ENCODE measurements at places on chromosomes 3 and 15.
A peak's percentile ranks its signal among the peaks of the same experiment; 100 is the strongest.

- no peak for DNase-seq
Measured at GRCh38 chr3:15430624-15431023, 3.2 kb downstream of the EAF1 start.

- no peak for DNase-seq
Measured at GRCh38 chr3:112745567-112746248, 101.0 kb downstream of the CD200R1L start.

DNA sequence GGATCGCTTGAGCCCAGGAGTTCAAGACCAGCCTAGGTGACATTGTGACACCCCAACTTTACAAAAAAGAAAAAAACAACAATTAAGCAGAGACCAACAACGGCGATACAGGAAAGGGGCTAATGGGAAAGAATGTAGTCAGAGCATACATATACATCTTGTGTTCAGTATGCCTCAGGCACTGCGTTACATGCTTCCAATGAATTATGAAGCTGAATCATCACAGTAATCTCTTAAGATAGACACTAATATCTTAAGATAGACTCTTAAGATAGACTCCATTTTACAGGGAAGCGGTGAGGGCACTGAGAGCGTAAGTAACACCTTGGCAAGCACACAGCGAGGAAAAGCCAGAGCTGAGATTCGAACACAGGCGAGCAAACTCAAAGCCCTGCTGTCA is 6.1 kb upstream of the LDHAL6B start:
- no peak for DNase-seq

DNA sequence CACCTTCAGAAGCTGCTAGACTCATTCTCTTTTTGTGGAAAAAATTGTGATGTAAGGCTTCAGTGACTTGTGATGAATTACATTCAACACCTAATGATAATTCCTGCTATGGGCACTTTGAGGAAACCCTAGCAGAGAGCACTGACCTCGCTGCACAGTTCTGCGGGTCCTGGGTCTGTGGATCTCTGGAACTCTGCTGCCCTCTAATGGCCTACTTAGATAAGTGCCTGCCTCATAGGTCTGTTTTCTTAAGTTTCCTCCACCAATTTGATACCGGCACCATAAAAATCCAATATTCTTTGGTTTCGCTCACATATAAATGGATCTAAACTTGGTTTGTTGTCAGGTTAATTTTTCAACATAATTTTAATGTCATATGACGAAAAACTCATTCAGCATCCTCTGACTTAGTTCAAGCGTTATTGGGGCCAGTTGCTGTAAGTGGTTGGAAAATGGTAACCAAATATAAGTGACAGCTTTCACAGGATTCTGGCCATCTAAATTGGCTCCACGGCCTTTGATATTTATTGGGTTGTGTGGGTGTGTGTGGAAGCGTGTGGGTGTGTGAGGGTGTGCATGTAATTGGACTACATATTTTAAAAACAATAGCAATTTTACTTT is 10.4 kb downstream of the SLITRK3 start:
- peak; percentile 42 for DNase-seq

DNA sequence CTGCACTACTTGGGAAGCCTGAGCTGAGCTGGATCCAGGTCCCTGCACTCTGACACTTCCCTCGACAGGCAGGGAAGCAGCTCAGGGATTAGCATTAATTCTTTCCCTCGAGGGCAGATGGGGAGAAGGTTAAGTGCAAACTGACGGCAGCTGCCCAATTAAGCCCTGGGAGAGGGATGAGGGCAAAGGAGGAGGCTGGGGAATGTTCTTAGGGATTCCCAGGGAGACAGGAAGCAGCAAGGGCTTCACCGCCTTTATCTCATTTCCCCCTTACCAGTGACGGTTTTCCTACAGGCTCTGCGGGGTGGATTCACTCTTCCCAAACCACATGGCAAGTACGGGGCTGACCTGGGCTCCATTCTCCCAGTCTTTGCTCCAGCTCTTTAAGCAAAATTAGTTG is 519.0 kb upstream of the PROK2 start:
- DNase-seq = no peak

DNA sequence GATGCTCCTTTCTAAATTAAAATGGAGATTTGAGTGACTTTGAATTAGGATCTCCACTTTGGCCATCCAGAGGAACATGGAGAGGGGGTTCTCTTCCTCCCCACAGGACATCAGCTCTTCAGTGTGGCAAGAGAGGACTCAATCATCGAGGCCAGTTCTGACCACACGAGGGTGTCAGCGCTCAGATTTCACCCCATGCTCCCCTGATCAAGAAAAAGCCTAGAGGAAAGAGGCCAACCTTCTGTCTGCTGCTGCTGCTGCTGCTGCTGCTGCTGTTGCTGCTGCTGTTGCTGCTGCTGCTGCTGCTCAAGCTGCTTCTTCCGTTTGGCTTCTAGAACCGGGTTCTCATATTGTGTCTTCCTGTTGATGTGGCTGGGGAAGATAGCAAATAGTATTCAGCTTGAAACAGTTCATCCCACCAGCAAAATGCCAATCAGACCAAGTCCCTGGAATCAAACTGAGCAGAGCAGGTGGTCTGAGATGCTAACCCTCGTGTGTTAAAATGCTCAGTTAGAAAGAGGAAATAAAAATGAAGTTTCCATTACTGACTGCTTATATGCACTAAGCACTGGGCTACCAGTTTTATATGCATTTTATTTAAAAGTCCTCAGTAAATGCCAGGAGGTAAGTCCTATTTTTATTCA is 599.0 kb downstream of the MAGI1 start:
- no peak for DNase-seq

DNA sequence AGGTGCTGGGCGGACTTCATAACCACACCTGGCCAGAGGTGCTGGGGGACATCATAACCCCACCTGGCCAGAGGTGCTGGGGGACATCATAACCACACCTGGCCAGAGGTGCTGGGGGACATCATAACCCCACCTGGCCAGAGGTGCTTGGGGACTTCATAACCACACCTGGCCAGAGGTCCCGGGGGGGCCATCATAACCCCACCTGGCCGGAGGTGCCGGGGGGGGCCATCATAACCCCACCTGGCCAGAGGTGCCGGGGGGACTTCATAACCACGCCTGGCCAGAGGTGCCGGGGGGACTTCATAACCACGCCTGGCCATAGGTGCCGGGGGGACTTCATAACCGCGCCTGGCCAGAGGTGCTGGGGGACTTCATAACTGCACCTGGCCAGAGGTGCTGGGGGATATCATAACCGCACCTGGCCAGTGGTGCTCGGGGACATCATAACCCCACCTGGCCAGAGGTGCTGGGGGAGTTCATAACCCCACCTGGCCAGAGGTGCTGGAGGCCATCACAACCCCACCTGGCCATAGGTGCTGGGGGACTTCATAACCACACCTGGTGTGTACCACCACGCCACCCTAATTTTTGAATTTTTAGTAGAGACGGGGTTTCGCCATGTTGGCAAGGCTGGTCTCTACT is 10.7 kb upstream of the TUBGCP5 start:
- DNase-seq = no peak

GRCh38 chr3:156551746-156552145 is 3.2 kb downstream of the SSR3 start:
- no peak for DNase-seq

DNA sequence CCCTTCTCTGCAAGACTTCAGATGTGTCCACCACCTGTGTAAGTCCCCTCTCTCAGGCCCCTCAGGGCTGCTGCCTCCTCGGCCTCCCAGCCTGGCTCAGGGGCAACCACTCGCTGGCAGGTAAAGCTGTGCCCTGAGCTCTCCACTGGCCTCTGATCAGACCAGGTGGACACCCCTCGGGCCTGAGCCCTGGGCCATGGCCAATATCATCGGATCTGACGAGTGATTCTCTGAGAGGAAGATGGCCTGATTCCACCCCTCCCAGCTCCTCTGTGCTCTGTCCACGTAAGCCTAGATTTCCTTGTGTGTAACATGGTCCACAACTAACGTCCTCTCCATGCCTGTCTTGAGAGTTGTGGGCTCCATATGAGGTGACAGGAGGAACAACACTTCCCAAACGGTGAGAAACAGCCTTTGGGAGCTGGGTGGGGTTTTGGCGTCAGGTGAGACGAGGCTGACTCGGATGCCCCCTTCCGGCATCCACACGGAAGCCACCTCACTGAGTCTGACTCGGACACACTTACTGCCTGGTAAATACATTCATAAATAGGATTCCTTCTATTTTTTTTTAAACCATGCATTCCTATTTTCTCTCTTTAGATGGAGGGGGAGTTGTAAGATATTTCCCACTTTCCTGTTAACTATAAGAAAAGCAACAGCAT is 86.8 kb downstream of the NUP210 start:
- DNase-seq = no peak

- DNase-seq = no peak
Measured at GRCh38 chr15:90382320-90382719, 5.7 kb upstream of the IQGAP1 start.

DNA sequence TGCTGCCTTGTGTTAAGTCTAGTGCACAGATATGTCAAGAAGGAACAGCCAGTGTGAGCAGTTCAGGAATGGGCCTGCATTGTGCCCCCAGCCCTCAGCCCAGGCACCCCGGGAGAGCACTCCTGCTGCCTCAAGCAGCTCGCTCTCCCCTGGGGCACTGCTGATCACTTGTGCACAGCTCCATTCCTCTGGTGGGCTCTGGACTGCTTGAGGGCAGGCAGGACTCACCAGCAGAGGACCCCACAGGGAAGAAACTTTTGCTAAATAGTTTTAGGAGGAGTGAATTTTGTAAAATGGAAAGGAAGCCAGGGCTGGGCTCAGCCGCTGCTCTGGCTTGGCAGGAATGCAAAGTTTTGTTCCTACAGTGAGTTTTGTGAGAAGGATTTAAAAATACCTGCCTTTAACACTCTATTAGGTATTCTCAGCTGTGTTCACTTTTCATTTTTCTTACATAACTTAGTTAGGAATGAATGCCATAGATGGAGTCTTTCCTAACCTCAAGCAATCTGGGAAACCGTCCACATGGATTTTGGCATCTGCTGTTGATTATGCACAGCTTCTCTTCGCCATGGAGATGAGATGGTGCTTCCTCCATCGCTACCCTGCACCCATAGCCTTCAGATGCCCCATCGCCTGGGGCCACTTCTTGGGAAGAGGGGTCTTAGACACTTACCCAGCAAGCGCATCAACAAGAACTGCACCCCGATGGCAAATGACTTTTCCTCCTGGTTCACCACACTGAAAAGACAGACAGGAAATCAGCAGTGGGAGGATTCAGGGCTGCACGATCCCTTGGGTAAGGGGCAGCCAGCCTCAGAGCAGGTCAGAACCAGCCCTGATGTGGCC is 42.3 kb upstream of the RAB6B start:
- DNase-seq = no peak

- no peak for DNase-seq
Measured at GRCh38 chr15:39554746-39555387, 26.0 kb upstream of the THBS1 start.

DNA sequence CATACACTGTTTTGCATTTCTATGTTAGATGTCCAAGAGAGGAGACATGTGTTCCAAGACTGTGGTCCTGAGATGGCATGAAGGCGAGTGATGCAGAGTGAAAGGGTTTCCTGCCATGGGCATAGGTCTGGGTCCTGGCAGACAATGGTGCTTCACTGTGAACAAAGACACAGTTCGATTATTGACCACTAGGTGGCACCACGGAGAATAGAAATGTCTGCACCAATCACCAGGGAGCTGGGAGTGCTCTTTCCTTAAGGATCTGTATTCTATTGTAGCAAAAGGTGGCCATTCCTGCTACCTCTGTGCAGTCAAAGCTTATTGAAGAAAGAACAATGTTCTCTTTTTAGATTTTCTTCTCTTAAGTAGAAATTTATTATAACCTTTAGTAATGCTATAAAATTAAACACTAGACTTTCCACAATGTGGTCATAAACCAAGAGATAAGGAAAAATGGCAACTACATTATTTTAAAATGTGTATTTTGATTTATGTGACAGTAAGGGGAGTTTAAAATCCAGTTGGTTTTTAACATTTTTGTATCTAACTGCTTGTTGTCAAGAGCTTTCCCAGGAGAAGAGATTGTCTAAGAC is 88.7 kb downstream of the GABRG3 start:
- peak; percentile 33 for DNase-seq

DNA sequence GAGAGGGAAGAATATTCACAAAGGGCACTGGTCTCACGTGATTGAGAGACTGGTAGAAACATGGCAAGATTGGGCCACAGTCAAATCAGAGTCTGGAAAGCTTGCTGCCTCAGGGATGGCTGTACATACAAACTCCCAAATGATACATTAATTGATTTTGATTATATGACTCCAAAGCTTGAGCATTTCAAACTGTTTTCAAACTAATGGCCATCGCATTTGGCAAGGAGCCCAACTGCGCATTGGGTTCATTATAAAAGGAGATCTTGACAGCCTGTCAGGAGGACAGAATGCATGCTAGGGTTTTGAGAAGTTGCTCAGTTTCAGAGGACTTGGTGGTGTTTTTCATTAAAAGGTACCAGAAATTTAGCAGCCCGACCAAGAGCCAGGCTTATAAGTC is 117.7 kb downstream of the PTPRG start:
- no peak for DNase-seq

DNA sequence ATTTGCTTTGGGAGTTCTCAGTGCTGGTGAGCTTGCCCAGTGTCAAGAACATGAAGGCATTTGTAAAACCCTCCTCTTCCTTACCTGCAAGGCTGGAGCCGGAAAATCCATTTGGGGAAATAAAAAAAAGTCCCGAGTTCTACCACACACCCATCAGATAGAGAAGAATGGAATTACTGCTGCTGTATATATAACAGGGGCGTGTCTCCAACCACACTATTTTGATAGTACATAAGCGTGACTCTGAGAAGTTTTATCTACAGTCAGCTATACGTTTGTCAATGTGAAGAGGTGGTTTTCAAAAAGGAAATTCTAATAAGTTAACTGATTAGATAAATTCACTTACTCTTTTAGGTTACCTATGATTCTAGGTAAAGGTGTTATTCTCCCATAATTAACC is 1.3 kb upstream of the CPA3 start:
- no peak for DNase-seq

- DNase-seq = no peak
Measured at GRCh38 chr3:187361835-187362234, 6.3 kb upstream of the RTP4 start.

- no peak for DNase-seq
Measured at GRCh38 chr3:17190353-17191078, 305.8 kb downstream of the PLCL2 start.

GRCh38 chr15:55928955-55929354 is 64.5 kb downstream of the NEDD4 start:
- no peak for DNase-seq

GRCh38 chr15:58604455-58604923 is 145.0 kb downstream of the ADAM10 start:
- DNase-seq = no peak

GRCh38 chr3:30281526-30281925 is 324.9 kb upstream of the TGFBR2 start:
- no peak for DNase-seq

DNA sequence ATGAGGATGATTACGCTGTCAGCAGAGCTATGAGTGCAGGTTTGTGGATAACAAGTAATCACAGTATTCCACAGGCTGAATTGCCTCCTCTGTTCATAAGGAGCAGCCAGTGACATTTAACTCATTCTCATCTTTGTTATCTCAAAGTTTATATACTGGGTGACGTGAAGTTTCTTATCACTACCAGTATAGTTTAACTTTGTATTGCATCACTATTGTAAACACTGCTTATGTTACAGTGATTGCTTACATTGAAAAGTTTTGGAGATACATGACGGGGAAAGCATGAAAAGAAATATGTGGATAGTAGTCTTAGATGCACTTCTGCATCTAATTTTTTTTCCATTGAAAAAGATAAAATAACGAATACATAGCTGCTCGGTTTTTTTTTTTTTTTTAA is 429.7 kb downstream of the VGLL3 start:
- DNase-seq = no peak

GRCh38 chr3:23501201-23501802 is 298.2 kb downstream of the UBE2E2 start:
- no peak for DNase-seq

All from NCI-H1436 (cell line).